Activated CD4-positive, alpha-beta T cell treated with anti-CD3 and anti-CD28 coated beads, Interleukin-2, Interleukin-6, amounts not matched to agents 100 ng/mL and 50 ng/mL, durations not matched to agents 16 hours and 8 hours (primary cell): ENCODE measurements at places on chromosomes 1 and 21.

DNA sequence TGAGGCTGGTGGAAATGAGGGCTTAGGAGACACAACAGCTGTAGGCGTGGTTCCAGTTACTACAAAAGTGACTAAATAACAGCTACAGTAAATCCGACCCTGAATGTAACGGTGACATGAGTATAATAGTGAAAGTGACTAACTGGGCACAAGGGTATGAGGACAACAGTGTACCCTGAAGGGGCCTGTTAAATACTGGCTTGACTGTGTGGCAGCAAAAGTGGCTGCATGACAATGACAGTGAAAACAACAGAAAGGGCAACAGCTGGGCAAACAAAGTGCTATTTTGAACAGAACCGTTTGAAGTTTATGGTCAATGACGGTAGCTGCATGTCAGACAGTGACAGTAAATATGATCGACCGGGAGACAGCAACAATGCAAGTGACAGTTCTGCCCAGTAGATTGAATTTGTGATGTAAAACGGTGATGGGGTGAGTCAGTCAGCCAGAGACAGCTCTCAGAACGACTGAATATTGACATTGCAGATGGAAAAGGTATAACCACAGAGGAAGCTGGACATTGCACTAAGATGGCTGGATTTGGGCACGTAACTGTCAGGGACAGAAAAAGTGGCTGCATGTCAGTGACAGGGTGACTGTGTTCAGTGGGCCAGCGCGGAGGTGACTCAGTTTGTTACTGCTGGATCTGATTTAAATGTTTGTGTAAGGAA lies 1.2 kb upstream of the ZBTB40 start:
- DNase-seq = peak; percentile 7

GRCh38 chr1:10939654-10940450 lies 72.6 kb upstream of the TARDBP start:
- DNase-seq = peak; percentile 83

DNA sequence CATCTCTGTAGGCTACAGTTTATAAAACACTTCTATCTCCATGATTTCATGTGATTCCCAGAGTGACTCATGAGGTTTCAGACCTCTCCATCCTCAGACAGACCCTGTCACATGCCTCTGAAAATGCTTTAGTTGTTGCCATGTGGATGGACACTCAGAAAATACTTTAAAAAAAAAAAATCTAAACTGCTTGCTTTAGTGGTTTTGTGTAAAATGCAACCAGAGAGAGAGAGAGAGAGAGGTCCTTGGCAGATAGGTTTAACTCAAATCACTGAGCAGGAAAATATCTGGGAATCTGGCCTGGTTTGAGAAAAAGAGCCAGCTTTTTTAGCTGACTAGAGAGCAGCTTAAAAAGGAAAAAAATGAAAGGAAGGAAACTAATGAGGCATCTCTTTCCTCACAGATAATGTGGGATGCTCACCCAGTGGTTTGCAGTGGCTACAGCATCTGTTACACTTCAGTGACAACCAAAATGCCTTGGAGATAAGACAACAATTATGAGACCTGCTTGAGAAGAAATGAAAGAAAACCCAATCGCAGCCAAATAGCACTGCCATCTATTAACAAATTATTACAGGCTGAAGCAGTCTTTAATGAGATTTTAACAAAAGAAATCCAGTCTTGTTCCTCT lies 54.6 kb upstream of the SYT14 start:
- no peak for DNase-seq

GRCh38 chr1:22806584-22806983 lies 95.9 kb downstream of the EPHB2 start:
- no peak for DNase-seq

- DNase-seq = no peak
Measured at GRCh38 chr21:37432710-37433455, 66.3 kb downstream of the DYRK1A start.

DNA sequence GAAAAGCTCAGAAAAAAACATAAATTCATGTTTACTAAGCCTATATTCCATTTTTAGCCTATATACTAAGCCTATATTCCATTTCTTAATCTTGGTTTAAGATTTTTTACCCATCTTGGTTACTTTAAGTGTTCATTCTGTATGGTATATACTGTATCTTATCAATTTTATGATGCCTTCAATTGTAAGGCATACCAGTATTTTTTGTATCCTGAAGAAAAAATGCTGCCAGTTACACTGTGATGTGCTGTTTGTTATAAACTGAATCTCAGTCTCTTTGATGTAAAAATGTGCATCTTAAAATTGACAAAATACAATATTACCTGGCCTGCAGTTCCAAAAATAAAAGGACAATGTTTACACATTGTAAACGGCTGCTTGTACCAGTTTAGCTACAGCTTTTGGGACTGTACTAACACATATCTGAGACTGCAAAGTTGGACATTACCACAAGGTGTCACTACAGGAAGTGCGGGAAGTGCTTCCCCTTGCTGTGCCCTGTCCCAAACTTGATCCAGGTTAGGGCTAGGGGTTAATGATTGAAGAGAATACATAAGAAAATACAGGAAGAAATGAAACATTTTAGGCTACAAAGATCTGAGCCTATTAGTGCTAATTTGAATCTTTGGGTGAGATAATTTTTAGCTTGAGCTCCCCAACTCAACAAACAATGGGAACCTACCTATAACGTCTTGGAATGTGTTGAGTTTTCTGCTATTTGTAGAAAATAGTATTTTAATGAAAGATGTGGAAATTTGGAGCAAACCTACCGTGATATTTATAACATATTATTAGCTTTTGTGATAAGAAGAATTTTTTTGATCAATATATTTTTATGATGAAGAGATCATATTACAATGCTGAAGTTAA lies 108.9 kb downstream of the LBR start:
- peak; percentile 40 for DNase-seq
